T47D (cell line): ENCODE measurements at places on chromosomes 3 and 15.

DNA sequence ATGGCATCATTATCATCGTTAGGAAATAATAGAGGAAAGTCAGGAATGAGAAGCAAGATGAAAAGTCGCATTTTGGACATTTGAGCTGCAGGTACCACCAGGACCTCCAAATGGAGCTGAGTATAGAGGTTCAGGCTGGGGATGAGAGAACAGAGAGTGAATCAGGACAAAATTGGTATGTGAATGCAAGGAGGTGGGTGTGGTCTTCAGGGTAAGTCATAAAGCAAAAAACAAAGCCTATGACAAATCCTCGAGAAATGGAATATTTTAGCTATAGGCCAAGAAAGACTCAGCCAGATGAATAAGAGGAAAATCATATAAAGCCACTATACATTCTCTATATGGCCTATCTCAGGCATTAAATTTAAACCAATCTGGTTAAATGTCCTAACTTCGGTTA lies 841.3 kb downstream of the ROBO1 start:
- DNase-seq = no peak

DNA sequence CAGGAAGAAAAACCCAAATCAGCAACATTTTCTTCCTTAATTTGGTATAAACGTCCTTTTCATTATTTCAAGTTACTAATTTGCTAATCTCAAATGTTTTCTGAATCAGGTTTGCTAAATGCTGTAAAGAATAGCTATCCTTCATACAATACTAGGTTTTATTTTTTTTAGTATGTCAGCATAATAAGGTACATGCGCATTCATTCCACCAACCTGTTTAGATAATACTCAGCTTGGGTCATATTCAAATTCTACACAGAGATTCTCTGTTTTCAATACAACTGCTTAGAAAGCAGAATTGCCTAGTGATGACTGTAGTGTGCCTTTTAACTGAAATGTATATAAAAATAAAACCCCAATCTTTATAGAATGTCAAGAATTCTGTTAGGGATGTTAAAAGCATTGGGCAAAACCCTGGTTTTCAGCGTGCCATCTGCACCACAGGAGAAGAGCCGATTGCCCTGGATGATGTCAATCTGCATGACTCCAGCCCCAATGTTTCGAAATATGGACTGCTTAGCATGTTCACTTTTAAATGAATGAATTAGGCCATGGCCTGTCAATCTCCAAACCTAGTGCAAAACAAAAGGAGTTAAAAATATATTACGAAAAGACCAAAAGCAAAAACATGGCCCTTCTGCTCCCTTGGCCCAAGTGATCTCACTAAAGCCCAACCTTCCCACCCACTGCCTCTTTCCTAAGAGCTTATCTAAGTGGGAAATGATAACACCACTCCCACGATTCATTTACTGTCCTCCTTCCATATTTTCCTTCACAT lies 107.4 kb downstream of the GLDN start:
- DNase-seq = no peak

DNA sequence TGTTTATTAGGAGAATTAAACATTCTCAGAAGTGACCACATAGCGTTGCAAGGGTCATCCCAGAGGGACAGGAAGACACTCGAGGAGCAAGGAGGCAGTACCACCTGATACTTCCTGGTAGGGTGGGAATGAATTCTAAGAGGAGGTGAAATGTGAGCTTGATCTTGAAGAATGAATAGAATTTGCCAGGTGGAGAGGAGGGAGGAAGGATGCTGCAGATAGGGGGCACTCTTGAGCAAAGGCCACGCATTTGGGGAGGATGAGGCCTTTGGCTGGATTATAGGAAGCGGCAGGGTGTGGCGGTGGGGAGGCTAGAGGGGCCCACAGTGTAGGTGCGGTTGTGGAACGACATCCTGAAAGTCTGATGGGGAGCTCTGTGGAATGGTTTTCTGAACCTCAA lies 33.5 kb downstream of the CHCHD6 start:
- DNase-seq = no peak

- DNase-seq = no peak
These were observed 3.0 kb upstream of the BUB1B start for GRCh38 chr15:40157778-40158447.
